IPS DF 19.7 (cell line): ENCODE measurements at places on chromosomes 1 and 21.
A peak's percentile ranks its signal among the peaks of the same experiment; 100 is the strongest.

GRCh38 chr1:31390071-31390470 lies 17.2 kb upstream of the FABP3 start:
- no peak for DNase-seq

GRCh38 chr1:24425922-24426321 lies 10.3 kb downstream of the NIPAL3 start:
- DNase-seq: no peak

- no peak for DNase-seq
These were observed 139.9 kb downstream of the PEX14 start for GRCh38 chr1:10614377-10615225.

DNA sequence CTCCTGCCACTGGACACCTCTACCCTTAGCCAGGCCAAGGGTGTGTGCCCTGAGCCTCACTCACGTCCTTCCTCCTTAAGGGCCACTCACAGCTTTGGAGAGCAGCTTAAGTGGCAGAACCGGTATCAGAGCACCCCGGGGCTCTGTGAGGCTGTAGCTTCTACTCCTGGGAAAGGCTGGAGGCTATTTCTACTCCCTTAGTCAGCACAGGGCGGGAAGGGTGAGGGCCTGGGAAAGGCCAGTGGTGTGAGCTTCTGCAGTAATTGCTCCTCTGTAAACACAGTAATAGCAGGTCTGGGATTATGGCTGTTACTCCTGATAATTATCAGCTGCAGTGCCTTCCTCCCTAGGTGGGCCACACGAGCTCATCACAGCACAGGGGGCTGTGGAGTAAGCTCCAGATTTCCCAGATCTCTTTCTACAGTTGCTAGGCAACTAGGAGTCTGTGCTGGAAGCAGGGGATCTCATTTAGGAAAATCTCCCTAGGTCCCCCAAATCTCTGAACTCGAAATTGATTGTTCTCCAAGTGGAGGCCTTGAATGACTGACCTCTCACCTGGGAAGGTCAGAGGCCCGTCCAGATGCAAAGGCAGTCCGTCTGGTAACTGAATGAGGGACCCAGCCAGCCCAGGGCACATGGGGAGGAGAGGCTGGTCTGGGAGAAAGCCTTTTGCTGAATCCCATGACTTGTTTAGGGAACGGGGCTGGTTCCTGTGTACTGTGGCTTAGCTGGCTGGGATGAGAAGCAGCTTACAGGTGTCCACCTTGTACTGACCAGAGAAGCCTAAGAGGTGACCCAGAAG lies 29.3 kb downstream of the IER5 start:
- no peak for DNase-seq

- no peak for DNase-seq
These were observed 19.3 kb upstream of the RCC2 start for GRCh38 chr1:17458794-17459193.

DNA sequence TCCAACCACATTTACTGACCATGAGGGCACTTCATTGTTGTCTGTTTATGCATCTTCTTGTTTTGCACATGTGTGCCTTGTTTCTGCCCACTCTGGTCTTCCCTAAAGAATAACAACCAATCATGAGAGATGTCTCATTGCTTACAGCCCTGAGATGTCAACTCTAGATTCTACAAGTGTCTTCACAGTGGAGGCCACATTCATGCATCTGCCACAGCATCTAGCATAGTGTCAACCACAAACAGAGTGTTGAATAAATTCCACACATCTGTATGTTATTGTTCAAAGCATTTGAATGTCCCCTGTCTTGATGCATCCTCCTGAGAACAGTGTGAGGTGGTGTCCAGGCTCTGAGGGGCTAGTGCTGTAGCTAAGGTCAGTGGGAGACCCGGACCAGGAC lies 43.1 kb downstream of the KCNC4 start:
- DNase-seq: no peak

- DNase-seq: no peak
These were observed 789.7 kb upstream of the PRMT6 start for GRCh38 chr1:106266786-106267185.

GRCh38 chr21:15306271-15306670 lies 241.5 kb upstream of the NRIP1 start:
- no peak for DNase-seq

GRCh38 chr1:21105807-21106206 lies 70.9 kb downstream of the EIF4G3 start:
- DNase-seq: no peak

DNA sequence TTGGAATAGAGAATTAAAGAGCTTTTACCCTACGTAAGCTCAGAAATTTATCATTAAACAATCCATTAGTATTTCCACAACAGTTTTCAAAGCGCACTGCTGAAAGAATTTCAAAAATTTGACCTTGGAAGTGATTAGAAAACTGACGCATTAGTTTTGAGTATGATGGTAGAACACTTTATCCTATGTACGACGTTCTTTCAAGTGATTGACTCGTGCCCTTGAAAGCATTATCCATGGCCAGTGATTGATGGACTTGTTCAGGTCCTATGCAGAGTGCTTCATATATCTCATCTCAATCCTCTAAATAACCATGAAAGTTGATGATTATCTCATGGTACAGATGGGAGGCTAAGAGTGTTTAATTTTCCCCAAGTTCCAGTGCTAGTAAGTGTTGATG lies 697.2 kb downstream of the USP25 start:
- no peak for DNase-seq

GRCh38 chr21:38902608-38903445 lies 97.1 kb downstream of the ETS2 start:
- no peak for DNase-seq

DNA sequence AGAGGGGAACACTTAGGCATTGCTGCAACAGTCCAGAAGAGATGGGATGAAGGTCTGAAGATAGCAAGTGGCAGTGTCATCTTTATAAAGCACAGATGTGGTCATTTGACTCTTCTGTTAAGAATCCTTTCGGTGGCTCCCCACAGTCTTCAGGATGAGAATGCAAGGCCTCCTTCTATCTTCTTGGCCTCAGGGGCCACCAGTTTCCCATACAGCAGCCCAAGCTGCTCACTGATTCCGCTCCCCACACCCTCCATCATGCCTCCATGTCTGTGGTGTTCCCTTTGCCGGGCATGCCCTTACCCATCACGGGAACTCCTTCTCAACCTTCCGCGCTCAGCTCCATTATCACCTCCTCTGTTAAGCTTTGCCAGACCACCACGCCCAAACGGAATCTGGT lies 16.1 kb upstream of the MFSD2A start:
- no peak for DNase-seq

DNA sequence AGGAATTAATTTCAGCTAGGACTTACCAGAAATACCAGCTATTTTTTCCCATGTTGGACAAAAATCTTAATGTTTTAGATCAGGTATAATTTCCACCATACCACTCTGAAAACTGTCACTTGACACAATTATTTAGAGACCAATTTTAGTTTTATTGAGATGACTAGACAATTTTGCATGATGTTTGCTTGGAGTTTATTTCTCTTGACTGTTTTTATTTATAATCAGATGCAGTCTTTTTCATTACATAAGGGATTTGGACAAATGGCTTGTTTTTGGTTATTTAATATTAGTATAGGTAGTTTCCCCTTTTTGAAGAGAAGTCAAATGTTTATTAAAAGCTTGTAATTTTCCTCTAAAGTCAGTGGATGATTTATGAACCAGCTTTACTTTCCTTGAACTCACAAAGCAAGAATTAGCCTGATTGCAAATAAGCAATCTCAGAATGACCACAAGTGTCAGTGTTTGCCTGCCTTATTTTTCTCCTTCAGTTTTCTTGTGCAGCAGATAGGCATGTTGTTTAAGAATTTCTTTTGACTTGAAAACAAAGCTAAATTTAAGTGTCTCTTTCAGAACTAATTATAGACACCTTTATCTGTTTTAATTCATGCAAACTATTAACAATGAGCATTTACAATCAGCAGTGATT lies 3.8 kb upstream of the B3GALT2 start:
- DNase-seq: no peak

DNA sequence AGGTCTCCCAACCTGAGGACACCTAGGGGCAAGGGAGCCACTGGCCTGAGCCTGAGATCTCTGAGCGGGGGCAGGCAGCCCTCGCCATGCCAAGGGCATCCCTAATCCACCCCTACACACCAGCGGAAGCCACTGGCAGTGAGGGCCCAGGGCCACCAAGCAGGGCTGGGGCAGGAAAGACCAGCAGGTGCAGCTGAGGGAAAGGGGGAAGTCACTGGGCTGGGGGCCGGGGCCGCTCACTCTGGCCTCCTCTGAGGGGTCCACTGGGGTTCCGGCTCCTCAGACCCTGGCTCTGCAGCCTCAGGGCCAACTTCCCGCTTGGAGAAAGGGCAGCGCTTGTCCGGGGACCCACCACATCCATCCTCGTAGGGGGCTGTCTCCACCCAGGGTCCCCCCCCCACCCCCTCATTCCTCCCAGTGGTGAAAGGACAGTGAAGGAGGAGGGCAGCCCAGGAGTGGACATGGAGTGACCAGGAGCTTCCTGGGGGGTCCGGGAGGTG lies 42.5 kb upstream of the ACTRT2 start:
- DNase-seq: no peak

- DNase-seq: peak; percentile 88
These were observed 3.0 kb downstream of the PARP1 start for GRCh38 chr1:226404904-226405222.

GRCh38 chr21:28614791-28615190 lies 377.9 kb downstream of the LTN1 start:
- DNase-seq: no peak

DNA sequence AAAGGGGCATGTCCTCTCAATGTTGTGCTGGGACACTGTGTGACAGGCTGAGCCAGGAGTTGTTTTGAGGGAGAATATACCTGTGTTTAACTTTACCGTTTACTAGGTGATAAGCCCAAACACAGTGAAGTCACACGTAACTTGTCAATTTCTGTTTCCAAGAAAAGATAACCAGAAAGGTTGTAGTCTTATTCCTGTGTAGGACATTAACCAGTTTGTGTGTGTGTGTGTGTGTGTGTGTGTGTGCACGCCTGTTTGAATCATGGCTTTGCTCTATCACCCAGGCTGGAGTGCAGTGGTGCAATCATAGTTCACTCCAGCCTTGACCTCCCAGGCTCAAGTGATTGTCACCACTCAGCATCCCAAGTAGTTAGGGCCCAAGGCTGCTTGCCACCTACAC lies 83.6 kb downstream of the MRPS6 start:
- DNase-seq: no peak

- DNase-seq: no peak
These were observed 59.8 kb upstream of the ARTN start for GRCh38 chr1:43873851-43874250.

DNA sequence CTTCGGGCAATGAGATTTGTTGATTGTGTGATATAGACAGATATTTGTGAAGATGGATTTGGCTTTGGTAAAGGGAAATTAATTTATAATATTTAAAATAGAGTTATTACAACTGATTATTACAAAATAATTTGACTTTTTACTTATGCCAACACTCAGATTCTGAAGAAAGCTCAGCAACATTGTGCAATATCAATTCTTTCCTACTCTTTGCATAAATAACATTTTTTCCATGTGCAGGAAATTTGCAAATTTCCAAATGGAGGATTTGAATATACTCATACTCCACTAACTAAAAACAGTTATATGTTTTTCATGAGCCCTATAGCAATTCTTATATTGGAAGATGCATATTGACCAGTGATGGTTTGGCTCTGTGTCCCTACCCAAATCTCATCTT lies 676.4 kb upstream of the ADAMTS5 start:
- no peak for DNase-seq

- no peak for DNase-seq
These were observed 8.7 kb upstream of the BARHL2 start for GRCh38 chr1:90725657-90726424.

GRCh38 chr1:185080422-185080821 lies 35.1 kb downstream of the RNF2 start:
- no peak for DNase-seq

DNA sequence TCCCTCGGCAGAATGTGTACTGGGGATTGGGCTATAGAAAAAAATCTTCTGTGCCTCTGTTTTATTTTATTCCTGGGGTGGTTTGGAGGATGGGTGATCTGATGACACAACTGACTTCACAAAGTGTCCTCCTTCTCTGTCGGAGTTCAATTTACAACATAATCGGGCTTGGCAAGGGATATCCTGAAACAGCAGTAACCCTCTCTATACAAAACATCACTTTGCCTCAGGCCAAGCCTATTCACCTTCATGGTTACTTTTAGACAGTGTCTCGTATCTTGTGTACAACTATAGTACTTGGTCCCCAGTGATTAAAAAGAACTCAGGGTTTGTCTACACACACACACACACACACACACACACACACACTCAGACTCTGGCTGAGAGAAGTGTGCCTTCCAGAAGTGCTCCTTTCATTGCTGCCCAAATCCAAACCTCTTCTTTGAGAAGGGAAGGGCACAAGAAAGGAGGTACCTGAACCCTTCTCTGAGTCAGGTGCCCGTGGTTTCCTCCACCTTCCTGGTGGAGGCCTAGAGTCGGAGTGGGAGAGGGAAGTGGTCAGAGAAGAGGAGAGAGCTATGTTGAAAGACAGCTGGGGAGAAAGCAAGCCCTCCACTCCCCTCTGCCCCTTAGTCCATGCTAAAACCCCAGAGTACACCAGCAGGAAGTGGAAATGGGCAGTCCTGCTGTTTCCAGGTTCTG lies 62.4 kb upstream of the POU2F1 start:
- DNase-seq: no peak

- no peak for DNase-seq
These were observed 19.8 kb downstream of the TOMM20 start for GRCh38 chr1:235108876-235109275.

- DNase-seq: no peak
These were observed 8.6 kb upstream of the ATP5PO start for GRCh38 chr21:33924079-33924765.

- DNase-seq: no peak
These were observed 7.4 kb downstream of the SPRR5 start for GRCh38 chr1:152954436-152954835.

DNA sequence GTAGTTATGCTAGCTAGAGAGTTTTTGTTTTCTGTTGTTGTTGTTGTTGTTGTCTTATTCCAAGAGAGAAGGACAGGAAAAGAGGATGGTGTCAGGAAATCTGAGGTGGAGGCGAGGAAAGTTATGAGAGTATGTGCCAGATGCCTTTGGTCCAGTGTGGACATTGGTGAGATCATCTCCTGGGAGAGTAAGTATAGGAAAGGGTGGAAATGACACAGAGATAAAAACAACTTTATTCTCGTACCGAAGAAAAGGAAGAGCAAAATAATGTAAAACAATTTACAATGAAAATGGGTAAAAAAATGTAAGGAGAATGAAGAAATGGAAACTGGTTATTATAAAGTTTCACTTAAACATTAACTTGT lies 97.4 kb upstream of the ADGRL2 start:
- DNase-seq: no peak

DNA sequence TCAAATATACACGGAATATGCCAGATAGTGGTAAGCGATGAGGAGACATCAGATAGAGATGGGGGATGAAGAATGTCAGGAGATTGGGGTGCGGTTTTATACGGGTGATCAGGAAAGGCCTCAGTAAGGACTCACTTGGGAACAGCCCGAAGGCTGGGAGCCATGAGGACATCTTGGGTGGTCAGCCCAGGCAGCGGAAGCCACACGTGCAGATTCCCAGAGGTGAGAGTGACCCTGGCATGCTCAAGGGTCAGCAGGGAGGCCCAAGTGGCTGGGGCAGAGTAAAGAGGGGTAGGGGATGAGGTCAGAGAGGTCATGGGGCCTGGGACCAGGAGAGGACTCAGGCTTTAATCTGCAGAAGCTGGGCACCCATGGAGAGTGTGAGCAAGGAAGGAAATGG lies 106.6 kb downstream of the MATN1 start:
- no peak for DNase-seq
